ENCODE measurements at places on chromosomes 16 and 17. TPM values are rescaled to one million over a fixed set of nuclear protein-coding genes. Genes with fewer than 3 reads are reported as not detected.

The RGS11 gene
- total RNA-seq, result 0.21 TPM

The SNX20 gene
- not detected for total RNA-seq

The KCNAB3 gene
- total RNA-seq, result 0.29 TPM

The CCDC154 gene
- total RNA-seq, result 0.08 TPM

The NPIPA2 gene
- total RNA-seq, result not detected

The HYDIN gene
- total RNA-seq, result 7.3 TPM

The AURKB gene
- total RNA-seq, result 21.6 TPM

The ALOX12 gene
- 1.4 TPM for total RNA-seq

The MSLN gene
- 14.2 TPM for total RNA-seq

The KRT10 gene
- 24.5 TPM for total RNA-seq

The MEOX1 gene
- total RNA-seq, result 2.6 TPM

The STH gene
- total RNA-seq, result not detected

The ITPRIPL2 gene
- 71.8 TPM for total RNA-seq

The IRF8 gene
- 2.2 TPM for total RNA-seq

The EFNB3 gene
- total RNA-seq, result 4.7 TPM

The ACSM5 gene
- total RNA-seq, result not detected

The FBXL19 gene
- total RNA-seq, result 36.4 TPM

The C16orf92 gene
- total RNA-seq, result not detected

The MT2A gene
- 139 TPM for total RNA-seq

The WNK4 gene
- 0.96 TPM for total RNA-seq

The NPB gene
- 1.9 TPM for total RNA-seq

The PRSS8 gene
- 169 TPM for total RNA-seq

The WSCD1 gene
- 21.4 TPM for total RNA-seq

The WNT3 gene
- 2.0 TPM for total RNA-seq

The FAM171A2 gene
- 16.3 TPM for total RNA-seq

The TMEM97 gene
- 25.6 TPM for total RNA-seq

The HOXB5 gene
- 3.8 TPM for total RNA-seq

The DUXB gene
- total RNA-seq, result not detected

The PRSS22 gene
- total RNA-seq, result 76.0 TPM

The TVP23A gene
- total RNA-seq, result 0.21 TPM

The DNAH17 gene
- total RNA-seq, result 0.25 TPM

The KRT222 gene
- total RNA-seq, result not detected

The PCGF2 gene
- 25.1 TPM for total RNA-seq

The CES3 gene
- total RNA-seq, result not detected

The CORO6 gene
- 2.2 TPM for total RNA-seq

The C17orf58 gene
- 10.4 TPM for total RNA-seq

The SLC5A10 gene
- not detected for total RNA-seq

All from kidney epithelial cell (primary cell).